Activated CD4-positive, alpha-beta T cell treated with anti-CD3 and anti-CD28 coated beads, Interleukin-2, amount 50 U/mL, for 24 hours (primary cell): ENCODE measurements at places on chromosomes 6 and 20.
A peak's percentile ranks its signal among the peaks of the same experiment; 100 is the strongest.

- DNase-seq, result no peak
These were observed 83.7 kb upstream of the ZNF322 start for GRCh38 chr6:26743157-26743821.

GRCh38 chr20:39082622-39083398, 120.7 kb downstream of the DHX35 start:
- DNase-seq, result no peak

DNA sequence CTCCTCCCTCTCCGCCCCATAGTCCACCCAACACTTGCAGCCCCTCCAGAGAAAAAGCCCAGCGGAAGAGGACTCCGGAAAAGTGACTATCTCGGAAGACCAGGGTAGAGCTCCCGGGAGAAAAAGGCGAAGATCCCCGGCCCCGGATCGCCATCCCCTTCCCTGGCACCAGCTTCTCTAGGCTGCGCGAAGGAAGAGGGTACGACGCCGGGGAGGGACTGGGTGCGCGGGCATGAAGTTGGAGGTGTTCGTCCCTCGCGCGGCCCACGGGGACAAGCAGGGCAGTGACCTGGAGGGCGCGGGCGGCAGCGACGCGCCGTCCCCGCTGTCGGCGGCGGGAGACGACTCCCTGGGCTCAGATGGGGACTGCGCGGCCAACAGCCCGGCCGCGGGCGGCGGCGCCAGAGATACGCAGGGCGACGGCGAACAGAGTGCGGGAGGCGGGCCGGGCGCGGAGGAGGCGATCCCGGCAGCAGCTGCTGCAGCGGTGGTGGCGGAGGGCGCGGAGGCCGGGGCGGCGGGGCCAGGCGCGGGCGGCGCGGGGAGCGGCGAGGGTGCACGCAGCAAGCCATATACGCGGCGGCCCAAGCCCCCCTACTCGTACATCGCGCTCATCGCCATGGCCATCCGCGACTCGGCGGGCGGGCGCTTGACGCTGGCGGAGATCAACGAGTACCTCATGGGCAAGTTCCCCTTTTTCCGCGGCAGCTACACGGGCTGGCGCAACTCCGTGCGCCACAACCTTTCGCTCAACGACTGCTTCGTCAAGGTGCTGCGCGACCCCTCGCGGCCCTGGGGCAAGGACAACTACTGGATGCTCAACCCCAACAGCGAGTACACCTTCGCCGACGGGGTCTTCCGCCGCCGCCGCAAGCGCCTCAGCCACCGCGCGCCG, 822 bp downstream of the FOXQ1 start:
- DNase-seq, result no peak

GRCh38 chr6:152461556-152461955, 175.6 kb downstream of the SYNE1 start:
- DNase-seq, result no peak

DNA sequence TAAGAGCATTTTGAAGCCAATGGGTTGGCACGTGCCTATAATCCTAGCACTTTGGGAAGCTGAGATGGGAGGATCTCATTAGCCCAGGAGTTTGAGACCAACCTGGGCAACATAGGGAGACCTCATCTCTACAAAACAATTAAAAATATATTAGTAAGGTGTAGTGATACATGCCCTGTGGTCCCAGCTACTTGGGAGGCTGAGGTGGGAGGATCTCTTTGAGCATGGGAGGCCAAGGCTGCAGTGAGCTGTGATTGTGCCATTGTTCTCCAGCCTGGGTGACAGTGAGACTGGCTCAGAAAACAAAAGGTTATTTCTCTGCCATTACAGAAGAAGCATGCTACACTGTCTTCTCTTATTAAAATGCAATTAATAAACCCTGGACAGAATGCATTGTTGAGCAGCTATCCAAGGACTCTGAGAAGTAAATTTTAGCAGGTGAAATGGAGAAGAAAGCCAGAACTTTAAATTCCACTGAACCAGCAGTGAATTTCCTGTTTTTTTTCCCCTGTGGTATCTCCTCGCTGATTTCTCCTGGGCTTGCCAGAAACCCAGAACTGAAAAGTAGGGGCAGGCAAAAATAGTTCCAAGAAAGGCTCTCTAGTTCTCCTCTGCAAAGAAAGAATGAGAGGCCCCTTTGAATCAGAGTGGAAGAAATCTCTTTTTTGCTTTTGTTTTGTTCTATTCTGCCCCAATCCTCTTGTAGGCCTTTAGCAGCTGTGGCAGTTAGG, 8.4 kb downstream of the AMD1 start:
- DNase-seq, result no peak

- DNase-seq, result no peak
These were observed 29.7 kb downstream of the ZNF831 start for GRCh38 chr20:59193325-59193724.

GRCh38 chr6:132865364-132865763, 51.0 kb downstream of the RPS12 start:
- no peak for DNase-seq

DNA sequence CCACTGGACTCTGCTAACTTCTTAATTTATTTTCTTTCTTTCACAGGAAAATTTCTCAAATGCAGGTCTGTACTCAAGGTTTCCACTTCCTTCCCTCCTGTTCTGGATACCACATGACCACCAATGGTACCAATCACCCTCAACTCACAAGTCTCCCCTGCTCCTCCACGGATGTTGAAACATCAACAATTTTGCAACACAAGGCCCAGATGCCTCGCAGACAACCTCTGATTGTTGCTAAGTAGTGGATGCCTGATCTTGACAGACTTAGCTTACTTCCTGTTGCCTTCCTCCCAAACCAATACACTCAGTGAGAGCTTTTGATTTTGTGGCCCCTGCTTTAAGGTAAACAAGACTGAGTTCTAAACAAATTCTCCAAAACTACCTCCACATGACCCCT, 146.6 kb downstream of the FRK start:
- no peak for DNase-seq

DNA sequence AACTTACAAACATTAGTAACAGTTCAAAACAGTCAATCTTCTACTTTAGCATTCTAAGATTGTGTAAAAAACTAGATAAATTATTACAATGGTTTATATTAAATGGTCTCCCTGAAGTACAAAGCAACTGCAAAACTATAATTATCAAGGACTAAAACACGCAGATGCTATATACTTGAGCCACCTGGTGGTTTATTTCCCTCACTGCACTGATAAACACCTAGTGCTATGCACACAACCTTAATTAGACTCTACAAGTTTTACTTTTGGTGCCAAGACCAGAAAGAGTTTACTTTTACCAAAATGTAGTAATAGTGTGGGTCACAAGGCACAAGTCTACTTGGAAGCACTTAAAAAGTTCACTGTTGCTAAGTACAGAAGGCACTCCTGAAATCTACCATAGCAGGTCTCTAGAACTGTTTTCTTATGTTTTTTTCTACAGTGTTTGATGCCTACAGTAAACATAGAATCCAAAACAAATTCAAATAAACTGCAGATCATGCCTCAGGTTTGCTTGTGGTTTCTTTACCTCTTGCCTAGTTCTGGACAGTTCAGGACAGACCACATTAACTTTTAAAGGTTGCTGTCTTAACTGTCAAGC, 49.2 kb downstream of the GMDS start:
- DNase-seq, result peak; percentile 24

- no peak for DNase-seq
These were observed 7.1 kb upstream of the DST start for GRCh38 chr6:56649782-56650181.

GRCh38 chr6:170022827-170023619, 267.9 kb downstream of the DLL1 start:
- DNase-seq, result no peak

- DNase-seq, result no peak
These were observed 40.4 kb upstream of the CST7 start for GRCh38 chr20:24908642-24909041.

DNA sequence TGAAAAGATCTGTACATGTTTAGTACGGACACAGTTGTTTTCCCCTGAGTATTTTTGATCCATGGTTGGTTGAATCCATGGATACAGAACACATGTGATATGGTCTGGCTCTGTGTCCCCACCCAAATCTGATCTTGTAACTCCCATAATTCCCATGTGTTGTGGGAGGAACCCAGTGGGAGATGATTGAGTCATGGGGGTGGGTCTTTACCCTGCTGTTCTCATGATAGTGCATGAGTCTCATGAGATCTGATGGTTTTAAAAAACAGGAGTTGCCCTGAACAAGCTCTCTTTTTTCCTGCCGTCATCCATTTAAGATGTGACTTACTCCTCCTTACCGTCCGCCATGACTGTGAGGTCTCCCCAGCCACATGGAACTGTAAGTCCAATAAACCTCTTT, 139.2 kb downstream of the CDKAL1 start:
- DNase-seq, result no peak

DNA sequence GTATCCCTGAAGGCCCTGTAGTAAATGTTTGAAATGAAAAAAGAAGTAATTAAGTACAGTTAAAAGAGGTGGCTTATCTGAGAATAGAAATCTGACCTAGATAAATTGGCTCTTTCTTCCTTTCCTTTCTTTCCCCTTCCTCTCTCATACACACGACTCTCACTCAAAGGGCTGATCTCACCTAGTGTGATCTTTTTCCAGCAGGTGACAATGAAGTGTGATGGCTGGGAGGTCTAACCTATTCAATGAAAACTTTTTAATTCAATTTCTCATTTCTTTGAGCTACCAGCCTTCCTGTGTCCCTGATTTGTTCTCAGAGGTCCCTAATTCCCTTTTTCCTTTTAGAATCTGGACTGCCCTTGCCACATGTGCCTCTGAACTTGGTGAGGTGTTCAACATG, 118.0 kb upstream of the RIMS1 start:
- no peak for DNase-seq

GRCh38 chr6:169940481-169941271, 189.3 kb downstream of the ERMARD start:
- no peak for DNase-seq

GRCh38 chr20:17782768-17783167, 83.0 kb downstream of the BANF2 start:
- DNase-seq, result no peak

DNA sequence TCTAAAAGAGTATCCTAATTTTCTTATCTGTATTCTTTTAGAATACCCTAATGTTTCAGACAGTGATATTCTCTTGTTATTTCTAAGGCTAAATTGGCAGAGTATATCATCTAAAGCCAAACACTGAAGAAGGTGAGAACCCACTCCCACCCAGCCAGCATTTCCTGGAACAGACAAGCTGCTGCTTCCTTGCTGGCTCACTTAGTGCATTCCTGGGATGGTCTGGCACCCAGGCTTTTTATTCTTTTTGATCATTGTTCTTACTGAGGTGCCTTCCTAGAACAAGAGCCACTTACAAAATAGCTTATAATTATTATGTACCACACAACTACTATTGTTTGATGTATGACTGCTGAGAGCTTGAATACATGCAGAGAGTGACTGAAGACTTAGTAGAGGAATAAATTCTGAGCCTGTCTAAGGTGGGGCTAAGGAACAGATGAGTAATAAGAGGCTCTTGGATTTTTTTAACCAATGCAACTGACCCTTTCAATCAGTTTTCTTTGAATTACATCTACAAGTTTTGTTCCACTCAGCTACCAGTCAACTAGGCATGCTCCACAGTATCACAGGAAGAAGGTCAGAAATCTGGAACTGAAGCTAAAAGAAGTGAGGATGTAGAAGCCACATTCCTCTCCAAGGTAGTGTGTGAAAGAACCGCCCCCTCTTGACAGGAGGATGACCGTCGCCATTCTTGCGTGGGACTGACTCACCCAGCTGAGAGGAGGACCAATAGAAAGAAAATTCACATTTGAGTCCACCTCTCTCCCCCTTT, 30.1 kb downstream of the PRPH2 start:
- no peak for DNase-seq

- no peak for DNase-seq
These were observed 828 bp upstream of the XKR7 start for GRCh38 chr20:31966991-31967655.

- DNase-seq, result no peak
These were observed 149.5 kb downstream of the ANKRD60 start for GRCh38 chr20:58078741-58079522.

- no peak for DNase-seq
These were observed 44.9 kb upstream of the RNF24 start for GRCh38 chr20:4060064-4060795.

- no peak for DNase-seq
These were observed 9.4 kb downstream of the SNX9 start for GRCh38 chr6:157832250-157832967.

- no peak for DNase-seq
These were observed 41.7 kb upstream of the EMILIN3 start for GRCh38 chr20:41408156-41408794.
